ENCODE measurements at places on chromosomes 2 and 18.

DNA sequence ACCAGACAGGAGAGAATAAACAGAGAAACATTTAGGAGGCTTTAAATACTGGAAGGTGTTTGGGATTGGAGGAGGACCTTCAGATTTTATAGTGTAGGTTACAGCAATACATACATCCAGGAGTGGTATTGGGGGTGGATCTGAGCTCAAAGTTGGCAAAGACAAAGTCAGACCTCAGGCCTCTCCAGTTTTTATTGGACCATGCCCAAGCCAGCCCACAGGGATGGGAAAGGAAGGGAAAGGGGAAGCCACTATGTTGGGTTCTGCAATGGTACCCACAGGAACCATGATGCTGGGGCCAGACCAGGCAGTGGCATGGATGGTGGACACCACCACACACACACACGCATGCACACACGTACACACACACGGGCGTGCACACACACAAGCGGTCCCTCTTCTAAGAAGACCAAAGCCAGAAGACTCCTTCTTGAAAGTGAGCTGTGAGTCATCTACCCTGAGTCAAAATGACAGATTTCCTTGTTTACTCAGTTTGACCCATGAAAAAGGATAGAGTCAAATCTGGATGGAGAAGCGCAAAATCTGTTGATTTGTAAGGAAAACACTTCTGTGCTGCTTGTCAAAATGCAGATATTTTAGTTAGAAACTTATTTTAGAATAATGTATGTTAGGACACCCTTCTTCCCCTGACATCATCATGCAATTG, 87.9 kb downstream of the TRABD2A start:
- no peak for DNase-seq

GRCh38 chr2:70941701-70942100, 6.0 kb downstream of the ATP6V1B1 start:
- DNase-seq = no peak

DNA sequence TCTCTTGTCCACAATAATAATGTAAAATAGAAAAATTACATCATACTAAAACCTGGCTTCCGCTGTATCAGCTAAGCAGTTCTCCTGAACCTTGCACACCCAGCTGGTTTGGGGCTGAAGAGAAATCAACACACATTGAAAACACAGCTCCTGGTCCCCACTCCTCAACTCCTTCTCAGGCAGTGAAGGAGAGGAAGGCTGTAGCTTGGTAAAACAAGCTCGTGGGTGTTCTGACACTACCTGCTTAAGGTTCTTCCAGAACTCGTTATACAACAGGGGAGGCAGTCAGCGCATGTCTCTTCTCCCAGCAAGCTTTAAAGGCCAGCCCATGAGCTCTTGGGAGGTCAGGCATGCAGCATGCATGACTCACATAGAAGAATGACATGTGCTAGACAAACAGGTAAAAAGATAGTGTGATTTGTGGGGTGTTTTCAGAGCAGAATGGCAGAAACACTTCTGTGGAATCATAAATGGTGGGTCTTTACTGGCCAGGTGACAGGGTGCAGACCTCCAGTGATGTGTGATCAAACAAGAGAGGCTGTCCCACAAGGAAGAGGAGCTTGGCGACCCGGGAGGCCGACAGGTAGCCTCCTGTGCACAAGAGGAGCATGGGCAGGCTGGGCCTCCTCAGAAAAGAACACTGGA, 69.1 kb downstream of the UXS1 start:
- DNase-seq = no peak

DNA sequence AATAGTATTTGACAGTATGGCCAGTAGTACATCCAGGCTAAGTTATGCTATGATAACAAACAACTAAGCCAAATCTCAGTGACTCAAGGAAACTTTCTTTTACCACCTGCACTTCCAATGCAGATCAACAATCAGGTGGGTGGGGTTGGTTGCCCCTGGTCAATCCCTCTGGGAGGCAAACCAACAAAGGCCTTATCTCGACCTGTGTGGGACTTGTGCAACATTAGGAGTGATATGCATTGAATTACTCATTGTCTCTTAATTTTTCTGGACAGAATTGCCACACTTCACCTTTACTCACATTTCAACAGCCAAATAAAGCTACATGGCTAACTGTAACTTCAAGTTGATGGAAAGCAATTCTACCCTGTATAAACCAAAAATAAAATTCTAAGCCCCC, 1049.3 kb upstream of the CDH2 start:
- DNase-seq = no peak

GRCh38 chr2:210954386-210954907, 398.0 kb downstream of the CPS1 start:
- no peak for DNase-seq

DNA sequence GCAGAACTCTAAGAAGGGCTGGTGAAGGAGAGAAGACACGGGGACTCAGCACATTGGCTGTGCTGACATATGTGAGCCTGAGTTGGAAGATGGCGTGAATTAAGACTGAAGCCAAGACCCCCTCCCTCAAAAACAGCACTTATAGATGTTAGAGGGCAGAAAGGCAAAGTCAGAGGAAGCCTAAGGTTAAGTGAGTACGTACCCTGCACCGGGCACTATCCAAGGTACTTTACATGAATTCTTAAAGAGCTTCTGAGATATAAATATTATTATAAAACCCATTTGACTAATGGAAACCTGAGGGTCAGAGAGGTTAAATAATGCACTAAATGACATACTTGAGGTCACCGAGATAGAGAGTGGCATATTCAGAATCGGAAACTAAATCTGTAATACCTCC, 25.6 kb downstream of the SIX3 start:
- no peak for DNase-seq

DNA sequence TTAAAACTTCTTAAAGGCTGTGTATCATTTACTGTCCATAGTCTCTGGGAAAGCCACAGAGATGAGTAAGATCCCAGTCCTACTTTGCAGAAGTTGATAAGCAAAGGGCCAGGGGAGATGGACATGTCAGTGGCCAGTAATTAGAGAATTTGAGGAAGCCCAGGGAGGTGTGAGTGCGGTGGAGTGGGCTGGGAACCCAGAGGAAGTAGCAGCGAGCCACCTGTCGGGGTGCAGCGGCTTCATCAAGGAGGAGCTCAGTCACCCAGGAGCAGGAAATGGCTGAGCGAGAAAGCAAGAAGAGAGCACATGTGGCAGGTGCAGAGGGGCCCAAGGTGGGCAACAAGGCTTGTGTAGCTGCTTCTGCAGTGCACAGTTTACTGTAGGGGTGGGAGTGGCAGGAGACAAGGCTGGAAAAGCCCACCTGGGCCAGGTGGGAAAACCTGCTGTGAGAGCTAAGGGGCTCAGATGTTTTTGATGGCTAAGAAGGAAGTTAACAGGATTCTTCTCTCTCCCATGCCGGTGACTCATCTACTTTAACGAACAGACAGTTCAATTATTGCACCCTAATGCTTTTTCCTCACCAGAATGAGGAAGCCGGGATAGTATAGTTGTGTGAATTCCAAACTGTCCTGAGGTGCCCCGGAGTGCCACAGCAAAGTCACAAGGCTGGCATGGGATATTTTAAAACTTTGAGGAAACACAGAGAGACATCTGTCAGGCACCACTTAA, 34.8 kb upstream of the MGAT5 start:
- DNase-seq = no peak

GRCh38 chr2:230326453-230327417, at the start of gene SP140L:
SP140L (plus strand) TSS chr2:230327193; CDS start chr2:230327270, 77 bp downstream.
- peak; percentile 4 for DNase-seq

- peak; percentile 98 for DNase-seq
Measured at GRCh38 chr2:9380702-9381628, 42.4 kb downstream of the ITGB1BP1 start.

DNA sequence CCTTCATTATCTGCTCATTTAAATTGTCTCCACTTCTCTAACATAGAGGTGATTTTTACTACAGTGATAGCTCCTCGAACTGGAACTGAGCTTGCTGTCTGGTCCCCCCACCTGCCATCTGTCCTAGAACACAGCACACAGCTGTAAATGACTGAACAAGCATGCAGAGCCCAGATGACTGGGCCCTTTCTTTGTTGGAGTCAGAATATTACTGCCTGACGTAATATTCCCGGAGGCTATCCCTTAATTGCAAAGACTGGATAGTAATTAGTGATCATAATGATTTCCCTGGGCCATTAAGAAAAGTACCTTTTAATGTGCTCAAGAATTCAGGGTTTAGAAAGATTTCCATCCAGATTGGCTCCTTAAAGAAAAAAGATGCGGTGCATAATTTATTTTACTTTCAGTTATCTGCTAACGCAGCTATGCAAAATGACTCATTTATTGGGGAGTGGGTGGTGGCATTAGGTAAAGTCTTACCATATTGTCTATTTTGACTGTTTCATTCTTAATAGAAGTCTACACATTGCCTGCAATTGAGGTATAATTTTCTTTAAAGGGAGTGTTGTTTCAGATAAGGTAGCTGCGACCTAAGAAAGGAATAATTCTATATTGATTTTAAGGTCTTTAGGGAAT, 84.4 kb downstream of the MAP4K4 start:
- no peak for DNase-seq

DNA sequence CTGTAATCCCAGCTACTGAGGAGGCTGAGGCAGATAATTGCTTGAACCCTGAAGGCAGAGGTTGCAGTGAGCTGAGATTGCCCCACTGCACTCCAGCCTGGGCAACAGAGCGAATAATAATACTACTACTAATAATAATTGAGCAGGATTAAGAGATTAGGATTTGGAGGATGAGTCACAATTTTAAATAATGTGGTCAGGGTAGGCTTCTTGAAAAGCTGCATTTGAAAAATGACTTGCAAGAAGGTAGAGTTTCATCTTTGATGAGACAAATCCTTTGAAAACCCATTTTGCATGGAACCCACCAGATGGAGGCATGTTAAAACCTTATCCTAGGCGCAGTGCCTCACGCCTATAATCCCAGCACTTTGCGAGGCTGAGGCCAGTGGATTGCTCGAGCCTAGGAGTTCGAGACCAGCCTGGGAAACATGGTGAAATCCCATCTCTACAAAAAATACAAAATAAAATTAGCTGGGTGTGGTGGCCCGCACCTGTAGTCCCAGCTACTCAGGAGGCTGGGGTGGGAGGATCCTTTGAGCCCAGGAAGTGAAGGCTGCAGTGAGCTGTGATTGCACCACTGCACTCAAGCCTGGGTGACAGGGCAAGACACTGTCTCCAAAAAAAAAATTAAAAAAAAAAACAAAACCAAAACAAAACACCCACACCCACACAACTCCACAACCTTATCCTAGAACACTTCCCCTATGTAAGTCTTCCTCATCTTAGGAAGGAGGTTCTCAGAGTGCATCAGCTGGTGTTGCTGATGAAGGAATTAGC, 3.3 kb upstream of the ATP8B1 start:
- DNase-seq = no peak

DNA sequence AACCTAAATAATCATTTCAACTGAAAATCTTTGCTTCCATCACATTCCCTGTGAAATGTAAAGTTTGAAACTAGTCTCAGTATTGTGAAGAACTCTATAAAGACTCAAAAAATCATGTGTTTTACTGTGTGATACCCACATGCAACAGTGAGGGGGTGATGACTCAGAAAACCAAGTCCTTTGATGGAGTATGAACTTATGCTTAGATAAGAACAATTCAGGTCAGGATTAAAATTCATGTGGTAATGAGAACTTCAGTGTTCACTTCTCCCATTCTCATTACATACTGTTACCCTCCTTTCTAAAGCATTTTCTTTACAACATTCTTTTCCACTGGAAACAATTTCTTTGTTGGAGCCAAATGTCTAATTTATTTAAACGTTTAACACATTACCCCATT, 360.2 kb downstream of the FSIP2 start:
- peak; percentile 84 for DNase-seq

- DNase-seq = no peak
Measured at GRCh38 chr2:2116657-2117056, 214.4 kb downstream of the MYT1L start.

DNA sequence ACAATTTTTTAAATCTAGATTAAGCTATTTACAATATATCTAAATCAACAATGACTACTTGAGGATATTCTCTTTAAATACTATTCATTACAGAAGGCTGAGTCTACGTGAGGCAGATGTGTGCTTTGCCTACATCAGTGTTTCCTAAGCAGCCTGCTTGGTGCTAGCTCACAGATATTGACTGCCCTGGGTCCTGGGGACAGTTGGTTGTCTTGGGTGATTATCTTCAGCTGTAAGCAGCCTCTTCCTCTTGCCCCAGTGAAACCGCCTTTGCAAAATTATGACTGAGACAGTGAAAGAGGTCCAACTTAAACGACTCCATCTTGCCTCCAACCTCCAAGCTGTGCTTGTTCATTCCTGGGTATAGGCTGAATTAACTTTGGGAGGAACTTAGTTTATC, 39.6 kb upstream of the CCDC88A start:
- no peak for DNase-seq

DNA sequence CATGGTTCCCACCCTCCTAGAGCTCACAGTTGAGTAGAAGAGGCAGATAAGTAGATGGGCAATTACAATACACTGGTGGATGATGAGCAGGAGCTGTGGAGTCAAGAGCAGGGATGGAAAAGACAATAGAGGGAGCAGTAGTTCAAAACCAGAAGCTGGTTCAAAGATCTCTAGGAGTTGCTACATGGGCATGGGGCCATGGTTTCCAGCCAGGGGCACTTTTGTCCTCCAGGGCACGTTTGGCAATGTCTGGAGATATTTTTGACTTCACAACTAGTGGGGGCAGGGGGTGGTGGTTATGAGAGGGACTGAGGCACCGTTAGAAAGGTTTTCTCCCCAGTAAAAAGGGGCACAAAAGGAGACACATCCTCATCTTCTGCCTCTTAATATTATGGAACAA, 236.0 kb downstream of the DYSF start:
- no peak for DNase-seq

DNA sequence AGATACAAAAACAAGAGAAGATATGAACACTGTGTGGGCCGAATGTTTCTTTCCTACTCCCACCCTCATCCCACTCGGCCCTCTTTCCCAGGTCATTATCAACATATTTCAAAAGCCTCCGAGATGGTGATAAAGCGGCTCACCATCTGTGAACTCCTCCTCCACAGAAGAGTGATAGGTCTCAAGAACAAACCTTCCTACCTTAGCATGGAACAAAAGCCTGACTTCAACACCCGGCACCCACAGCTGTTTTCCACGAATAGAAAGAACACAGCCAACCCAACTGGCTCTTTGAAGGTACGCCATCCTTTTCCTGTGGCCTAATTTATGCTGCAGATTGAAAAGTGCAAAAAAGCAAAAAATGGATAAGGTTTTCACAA, 28.8 kb downstream of the BCL2 start:
- DNase-seq = no peak

GRCh38 chr2:104749856-104750460, 104.0 kb upstream of the POU3F3 start:
- no peak for DNase-seq

DNA sequence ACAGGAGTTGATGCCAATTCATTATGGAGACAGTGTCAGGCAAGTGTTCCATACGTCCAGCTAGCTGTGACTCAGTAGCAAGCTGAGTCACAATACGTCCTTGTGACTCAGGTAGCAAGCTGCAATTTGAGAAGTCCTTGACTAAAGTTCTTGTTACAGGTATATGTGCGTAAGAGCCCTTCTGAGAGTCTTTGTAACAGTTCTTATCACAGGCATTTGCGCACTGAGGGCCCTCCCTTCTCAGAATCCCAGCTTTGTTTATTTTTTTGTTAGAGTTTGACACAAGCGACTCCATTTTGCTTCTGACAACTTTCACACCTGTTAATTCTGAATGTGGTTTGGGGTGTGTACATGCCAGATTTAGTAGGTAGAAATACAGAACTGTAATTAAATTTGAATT, 20.1 kb upstream of the ACMSD start:
- no peak for DNase-seq

Measured in retinal pigment epithelial cell (primary cell).